ENCODE measurements at places on chromosomes 5 and 9. TPM values are rescaled to one million over a fixed set of nuclear protein-coding genes. Genes with fewer than 3 reads are reported as not detected.

GRCh38 chr9:131107760-131108159 lies 11.4 kb downstream of the AIF1L start:
- peaks cover 23% of the 10 kb centered on the region for H3K4me1 ChIP-seq
- H3K36me3 ChIP-seq, result no peaks in the 10 kb centered on the region
- H3K4me3 ChIP-seq, result no peak overlapping the region
- peak overlapping the region; percentile 80 for H3K27ac ChIP-seq
- H3K27me3 ChIP-seq, result no peaks in the 10 kb centered on the region

DNA sequence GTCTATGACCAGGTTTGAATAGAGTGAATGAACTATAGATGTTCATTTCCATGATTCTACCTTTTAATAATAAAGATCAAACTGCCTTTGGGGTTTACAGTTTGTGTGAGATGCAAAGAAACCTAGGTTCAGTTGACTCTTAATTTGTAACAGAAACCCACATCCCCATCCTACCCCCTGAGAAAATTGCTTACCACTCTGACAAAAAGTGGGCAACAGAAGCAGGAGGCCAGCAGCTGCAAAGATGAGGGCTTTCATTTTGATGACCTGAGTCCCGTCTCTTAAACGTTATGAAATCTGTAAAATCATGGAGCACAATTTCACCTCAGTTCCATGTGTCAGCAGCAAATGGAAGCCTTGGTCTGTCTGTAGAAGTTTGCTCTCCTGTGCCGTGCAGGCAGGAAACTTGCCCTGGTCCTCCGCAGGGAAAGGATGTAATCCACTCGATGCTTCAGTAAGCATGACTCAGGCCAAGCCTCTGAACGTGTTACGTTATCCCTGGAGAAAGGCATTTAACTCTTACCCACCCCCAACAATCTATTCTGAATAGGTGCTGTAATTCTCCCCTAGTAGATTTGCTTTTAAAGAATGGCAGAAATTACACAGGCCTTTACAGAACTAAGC lies at the start of gene F2RL2:
Gene F2RL2, minus strand, starts transcription at position 431 of the 624 bp plus-strand sequence. Its CDS starts 173 bp downstream, at position 258.
- no peaks in the 10 kb centered on the region for H3K27me3 ChIP-seq
- no peak for DNase-seq
- no peaks in the 10 kb centered on the region for H3K36me3 ChIP-seq
- H3K27ac ChIP-seq, result peak within 1 kb of the TSS; percentile 21
- H3K4me1 ChIP-seq, result no peaks in the 10 kb centered on the region

DNA sequence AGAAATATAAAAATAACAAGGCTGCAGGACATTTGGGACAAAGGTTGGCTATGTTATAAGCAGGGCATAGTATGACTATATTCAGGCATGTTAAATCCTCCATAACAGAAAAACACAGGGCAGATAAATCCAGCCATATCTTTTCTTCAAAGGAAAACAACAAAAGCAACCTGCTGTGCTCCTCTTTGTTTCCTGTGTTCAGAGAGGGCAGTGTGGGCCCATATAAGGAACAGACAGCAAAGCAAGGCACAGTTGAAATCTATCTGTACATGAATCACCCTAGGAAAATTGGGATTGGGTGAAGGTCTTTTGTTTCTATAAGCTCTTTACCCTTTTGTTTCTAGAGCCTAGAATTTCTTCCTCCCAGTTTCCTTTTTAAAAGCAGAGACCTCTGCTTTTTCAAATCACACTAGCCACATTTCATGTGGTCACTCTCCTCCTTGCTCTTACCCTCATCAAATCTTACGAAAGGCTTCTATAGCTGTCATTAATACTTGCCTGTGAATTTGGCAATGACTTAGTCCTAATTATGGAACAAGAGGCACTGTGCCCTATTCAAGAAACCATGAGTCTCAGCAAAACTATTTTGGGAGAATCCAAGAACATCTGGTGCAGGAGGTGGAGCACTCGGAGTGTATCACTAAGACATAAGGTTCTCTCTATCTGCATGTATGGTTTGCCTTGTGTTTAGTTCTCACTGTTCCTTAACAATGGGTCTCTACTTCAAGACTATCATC lies 1.8 kb downstream of the GZMA start:
- H3K4me3 ChIP-seq, result no peak overlapping the region
- H3K4me1 ChIP-seq, result no peaks in the 10 kb centered on the region
- H3K27me3 ChIP-seq, result no peaks in the 10 kb centered on the region
- H3K27ac ChIP-seq, result no peak overlapping the region

The CAVIN4 gene
- not detected for total RNA-seq

The RNF180 gene
- 10.5 TPM for total RNA-seq

The SUSD3 gene
- 3.0 TPM for total RNA-seq

DNA sequence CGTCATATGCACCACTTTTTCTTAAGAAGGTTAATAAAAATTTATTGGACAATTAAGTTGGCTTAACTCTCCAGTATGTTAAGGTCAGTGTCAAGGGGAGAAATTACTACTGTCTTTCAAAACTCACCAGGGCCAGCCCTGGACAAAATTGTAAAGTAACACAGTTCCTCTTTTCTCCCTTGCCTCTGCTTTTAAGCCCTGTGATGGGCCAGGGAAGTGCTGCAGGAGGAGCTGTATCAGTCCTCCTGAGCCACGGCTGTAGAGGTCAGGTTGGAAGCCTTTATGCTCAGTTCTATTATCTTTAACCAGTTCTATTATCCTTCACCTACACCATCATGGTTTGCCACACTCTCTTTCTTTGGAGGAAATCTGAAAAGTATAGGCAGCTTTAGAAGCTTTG lies 11.5 kb upstream of the PPP2R2B start:
- peak overlapping the region; percentile 13 for H3K27ac ChIP-seq
- no peaks in the 10 kb centered on the region for H3K4me1 ChIP-seq
- DNase-seq, result no peak
- H3K4me3 ChIP-seq, result no peak overlapping the region
- no peaks in the 10 kb centered on the region for H3K27me3 ChIP-seq
- no peaks in the 10 kb centered on the region for H3K36me3 ChIP-seq

- H3K27me3 ChIP-seq, result no peaks in the 10 kb centered on the region
- H3K4me1 ChIP-seq, result no peaks in the 10 kb centered on the region
- no peak for DNase-seq
- no peak overlapping the region for H3K4me3 ChIP-seq
Measured at GRCh38 chr5:74372051-74372450, 268.5 kb downstream of the ENC1 start.
